ENCODE measurements at places on chromosomes 7 and 10.

DNA sequence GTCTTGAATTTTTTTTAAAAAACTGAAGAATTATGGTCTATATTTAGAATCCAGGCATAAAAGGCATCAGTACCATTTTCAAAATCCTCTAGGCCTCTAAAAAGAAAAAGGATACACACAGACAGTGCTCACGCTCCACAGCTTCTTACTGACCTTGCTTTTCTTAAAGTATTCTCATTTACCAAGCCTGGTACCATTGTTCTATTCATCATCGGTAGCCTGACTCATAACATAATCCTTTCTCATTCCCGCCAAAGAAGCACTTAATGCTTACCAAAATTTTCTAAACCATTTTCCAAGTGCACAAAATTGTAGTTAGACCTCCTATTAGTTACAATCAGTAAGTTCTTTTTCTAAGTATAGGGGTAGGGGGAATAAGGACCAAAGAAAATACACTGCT is 54.6 kb downstream of the ATE1 start:
- no peak for DNase-seq

DNA sequence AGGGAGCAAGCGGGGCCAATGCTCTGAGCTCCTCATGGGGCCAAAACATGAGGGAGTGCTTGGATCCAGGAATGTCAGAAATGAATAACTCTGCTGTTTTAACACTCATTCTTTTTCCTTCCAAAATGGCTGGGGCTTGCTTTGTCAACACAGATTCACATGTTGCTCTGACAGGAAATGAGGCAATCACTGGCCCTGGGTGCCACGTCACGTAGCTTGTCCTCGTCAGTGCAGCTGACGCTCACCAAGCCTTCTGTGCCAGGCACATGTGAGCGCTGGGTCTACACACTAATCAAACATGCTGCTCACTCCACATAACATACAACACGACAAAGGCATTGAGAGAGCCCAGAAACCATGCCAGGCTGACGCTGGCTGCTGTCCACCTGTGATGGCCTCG is 198.9 kb downstream of the WDR37 start:
- DNase-seq: no peak

- no peak for DNase-seq
Observed at GRCh38 chr7:8442051-8442813, 8.8 kb downstream of the NXPH1 start.

GRCh38 chr7:69192134-69192533 is 406.1 kb upstream of the AUTS2 start:
- no peak for DNase-seq

DNA sequence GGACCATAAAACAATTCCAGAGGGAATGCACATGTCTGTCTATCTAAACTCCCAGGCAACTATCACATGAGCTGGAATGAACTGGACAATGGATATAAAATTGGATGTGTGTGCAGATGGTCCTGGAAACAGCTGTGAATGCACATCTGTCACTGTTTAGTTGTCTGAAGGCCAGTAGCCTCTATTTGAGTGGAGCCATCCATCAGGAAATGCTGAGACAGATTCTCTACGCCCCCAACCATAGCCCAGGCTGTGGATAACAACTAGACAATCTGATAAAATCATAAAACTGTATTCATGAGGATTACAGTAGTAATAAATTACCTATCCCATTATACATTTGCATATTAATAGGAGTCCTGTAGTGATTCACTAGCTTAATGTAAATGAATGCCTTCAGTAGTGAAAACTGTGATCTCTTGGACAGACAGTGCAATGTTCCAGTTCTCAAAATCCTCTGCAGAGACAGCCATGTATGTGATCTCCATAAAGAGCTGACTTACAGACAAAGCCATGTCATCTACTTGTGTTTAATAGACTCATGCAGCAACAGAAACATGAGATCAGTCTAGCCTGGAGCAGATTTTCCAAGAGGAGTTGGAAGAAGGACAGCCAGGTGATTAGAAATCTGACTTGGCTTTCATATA is 907.6 kb downstream of the KCNMA1 start:
- DNase-seq: no peak

DNA sequence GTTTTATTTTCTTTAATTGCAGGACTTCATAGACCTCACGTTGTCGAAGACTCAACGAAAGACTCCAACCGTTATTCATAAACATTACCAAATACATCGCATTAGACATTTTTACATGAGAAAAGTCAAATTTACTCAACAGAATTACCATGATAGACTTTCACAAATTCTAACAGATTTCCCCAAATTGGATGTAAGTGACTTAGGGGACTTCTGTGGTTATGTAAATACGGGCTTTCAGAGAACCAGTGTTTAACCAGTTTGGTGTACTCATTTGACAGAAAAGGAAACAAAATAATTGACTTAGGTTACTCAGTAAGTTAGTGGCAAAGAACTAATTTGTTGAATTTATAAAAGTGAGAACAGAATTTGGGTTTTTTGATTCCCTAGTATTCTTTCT is 4.2 kb downstream of the GTPBP4 start:
- no peak for DNase-seq

DNA sequence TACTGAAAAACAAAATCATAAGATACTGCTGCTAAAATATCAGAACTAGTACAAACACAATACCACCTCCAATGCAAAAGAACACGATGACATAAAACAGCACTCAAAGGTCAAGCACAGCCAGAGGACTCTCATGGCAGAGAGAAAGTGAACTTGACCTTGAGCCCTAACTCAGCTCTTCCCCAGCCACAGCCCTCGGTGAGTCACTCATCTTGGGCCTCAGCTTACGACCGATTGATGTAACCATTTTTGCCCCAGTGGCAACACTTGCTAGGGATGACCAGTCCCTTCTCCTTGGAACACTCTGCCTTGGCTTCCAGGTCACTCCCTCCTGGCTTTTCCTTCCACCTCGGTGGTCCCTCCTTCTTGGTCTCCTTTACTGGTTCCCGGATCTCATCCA is 77.8 kb downstream of the JAZF1 start:
- no peak for DNase-seq

- no peak for DNase-seq
Observed at GRCh38 chr7:47669178-47669891, 87.4 kb upstream of the TNS3 start.

DNA sequence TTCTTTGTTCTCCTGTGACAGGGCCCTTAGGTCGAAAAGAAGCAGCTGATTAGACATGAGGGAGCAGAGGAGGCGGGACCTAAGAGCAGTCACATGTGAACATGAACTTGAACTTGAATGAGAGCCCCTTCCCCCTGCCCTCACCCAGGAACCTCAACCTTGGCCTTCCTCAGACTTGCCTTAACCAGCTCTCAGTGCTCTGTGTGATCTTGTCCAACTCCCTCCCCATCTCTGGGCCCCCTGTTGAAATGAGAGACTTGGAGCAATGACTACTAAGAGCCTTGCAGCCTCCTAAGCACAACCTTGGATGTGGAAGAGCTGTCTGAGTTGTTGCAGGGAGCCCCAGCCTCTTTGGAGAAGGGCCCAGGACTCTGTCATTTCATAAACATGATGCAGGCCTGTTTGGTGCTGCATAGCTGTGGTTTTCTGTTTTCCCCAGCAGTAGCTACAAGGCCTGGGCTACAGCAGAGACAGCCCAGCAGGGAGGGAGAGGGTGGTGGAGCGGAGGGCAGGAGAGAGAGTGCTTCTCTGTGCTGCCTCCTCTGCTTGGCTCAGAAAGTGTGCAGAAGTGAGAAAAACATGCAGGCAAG is 123.9 kb upstream of the ZMIZ1 start:
- DNase-seq: no peak

DNA sequence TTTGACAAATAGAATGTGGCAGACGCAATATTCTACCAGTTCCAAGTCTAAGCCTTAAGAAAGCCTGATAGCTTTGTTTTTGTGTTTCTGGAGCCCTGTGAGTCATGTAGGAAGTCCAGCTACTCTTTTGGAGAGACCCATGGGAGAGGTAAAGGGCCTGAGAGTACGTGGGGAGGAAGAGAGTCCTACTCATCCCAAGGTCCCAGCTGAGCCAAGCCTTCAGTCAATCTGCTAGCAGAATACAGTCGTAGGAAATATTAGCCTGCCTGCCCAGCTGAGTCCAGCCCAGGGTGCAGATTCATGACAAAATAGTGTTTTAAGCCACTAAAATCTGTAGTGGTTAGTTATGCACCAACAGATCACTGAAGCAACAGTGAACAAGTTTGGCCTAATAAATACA is 9.0 kb upstream of the GNA12 start:
- no peak for DNase-seq

- DNase-seq: no peak
Observed at GRCh38 chr7:13551503-13551902, 438.0 kb downstream of the ETV1 start.

GRCh38 chr7:88759230-88760135 is at the start of gene ZNF804B:
TSS of gene ZNF804B (plus strand) at chr7:88759700. CDS start at chr7:88759977, 277 bp downstream.
- peak; percentile 21 for DNase-seq

GRCh38 chr7:9603291-9603690 is 1169.9 kb downstream of the NXPH1 start:
- DNase-seq: no peak

GRCh38 chr10:110361800-110362456 is 57.2 kb upstream of the SMNDC1 start:
- no peak for DNase-seq

- no peak for DNase-seq
Observed at GRCh38 chr7:47540387-47541350, 41.2 kb downstream of the TNS3 start.

DNA sequence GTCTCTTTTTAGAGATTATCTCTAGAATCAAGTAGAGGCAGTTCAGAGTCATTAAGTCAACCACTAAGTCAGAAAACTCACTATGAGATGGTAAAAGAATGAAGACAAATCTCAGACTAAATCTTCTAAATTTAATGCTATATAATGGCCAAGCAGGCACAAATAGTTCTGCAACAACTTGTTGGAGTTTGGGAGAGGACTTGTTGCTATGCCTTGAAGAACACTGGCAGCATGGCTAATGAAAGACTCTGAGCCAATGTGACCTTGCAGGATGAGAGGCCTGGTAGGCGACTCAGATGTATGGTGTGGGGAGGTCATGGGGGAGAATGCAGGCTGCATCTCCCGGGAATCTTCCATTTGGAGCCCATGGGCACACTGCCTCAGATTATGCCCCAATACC is 128.7 kb downstream of the C1GALT1 start:
- no peak for DNase-seq

DNA sequence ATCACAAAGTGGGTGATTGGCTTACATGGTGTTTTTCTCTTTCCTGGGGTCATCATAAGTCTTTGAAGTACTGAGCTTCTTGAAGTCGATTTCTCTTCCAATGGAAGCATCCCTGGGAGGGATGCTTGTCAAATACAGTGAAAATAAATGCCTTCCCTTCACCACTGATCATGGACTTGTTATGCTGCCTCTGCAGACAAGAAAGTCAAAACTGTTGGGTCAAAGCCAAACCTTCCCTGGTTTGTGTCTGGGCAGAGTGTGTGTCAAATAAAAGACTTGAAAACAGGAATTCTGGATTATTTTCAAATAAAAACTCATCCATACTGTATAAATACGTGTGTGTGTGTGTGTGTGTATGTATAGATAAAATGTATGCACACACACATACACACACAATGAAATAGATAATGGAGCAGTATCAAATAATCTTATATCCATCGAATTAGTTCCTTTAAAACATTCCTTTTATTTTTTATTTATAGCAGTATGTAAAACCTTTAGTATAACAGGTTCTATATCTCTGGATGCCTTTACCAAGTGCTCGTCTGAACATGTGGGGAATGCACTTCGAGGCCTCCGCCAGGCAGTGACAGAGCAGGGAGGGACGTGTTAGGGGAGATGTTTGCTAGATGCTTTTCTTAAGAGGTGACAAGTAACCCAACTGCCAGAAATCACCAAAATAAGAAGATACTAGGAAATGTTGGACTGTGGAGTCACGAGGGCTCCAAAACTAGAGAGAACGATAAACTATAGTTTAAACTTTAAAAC is 27.2 kb upstream of the WNT16 start:
- DNase-seq: no peak

GRCh38 chr7:106659166-106659962 is 1.6 kb downstream of the CCDC71L start:
- no peak for DNase-seq

- DNase-seq: no peak
Observed at GRCh38 chr7:116328161-116328560, 117.8 kb downstream of the TES start.

GRCh38 chr10:70378122-70378521 is 4.3 kb downstream of the LRRC20 start:
- DNase-seq: no peak

DNA sequence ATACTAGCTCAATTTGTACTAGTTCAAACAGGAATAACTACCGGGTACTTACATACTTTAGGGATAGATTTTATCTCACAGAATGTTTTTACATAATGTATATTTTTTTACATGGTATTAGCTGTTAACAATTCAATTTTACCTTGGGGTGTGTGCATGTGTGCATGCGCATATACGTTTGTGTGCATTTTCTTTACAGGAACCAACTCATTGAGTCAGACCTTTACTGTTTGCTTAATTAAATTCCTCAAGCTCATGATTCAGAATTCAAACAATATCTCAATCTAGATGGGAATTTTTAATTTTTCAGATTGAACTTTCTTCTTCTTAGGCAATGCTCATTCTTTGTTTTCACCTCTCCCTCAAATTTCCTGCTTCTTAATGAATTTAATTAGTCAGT is 24.7 kb upstream of the WASL start:
- no peak for DNase-seq

- DNase-seq: no peak
Observed at GRCh38 chr7:23332910-23333612, 33.9 kb downstream of the MALSU1 start.

DNA sequence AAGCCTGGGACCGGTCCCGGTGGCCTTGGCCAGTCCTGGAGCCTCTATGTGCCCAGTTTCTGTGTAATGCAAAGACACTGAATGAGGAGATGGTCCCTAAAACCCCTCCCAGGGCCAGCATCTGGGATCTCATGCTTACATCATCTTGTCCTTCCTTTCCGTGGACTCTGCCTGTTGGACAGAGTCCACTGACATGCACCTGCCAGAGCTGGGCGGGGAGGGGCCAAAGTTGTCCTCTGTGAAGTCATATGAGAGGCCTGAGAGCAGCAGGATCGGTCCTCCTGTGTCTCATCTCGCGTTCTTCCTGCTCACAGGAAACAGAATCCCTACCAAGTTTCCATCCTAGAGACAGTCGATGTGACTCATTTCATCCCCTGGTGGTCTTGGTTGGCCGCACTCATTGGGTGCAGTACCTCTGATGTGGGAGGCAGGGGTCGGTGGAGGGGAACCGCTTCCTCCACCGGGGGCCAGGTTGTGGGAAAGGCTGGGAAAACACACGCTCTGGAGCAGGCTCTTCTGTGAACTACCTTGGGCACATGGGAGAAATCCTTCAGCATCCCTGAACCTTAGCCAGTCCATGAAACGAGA is 389.6 kb upstream of the PODXL start:
- DNase-seq: no peak

DNA sequence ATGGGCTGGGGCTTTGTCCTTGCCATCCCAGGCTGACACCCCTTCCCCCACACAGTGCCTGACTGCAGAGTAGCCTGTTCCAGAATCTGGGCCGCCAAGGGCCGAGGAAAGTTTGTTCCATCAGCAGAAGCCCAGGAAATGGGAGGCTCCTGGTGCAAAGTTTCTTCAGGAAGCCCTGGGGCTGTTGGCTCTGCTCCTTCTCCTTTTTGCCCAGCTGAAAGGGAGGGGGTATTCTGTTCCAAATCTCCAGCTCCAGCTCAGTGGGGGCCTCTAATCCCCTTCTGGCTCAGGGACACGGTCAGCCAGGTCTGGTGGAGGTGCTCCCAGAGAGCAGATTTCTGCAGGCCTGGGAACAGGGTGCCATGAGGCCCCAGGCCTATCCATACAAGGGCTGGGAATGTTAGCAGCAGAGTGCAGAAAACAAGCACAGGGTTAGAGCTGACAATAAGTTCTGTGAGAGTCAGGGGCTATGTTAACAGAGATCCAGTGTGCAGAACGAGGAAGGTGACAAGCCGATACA is 399.5 kb downstream of the RPS24 start:
- no peak for DNase-seq

GRCh38 chr7:50047716-50048115 is 45.3 kb downstream of the ZPBP start:
- no peak for DNase-seq
